BJ (cell line): ENCODE measurements at places on chromosomes 4 and X.

DNA sequence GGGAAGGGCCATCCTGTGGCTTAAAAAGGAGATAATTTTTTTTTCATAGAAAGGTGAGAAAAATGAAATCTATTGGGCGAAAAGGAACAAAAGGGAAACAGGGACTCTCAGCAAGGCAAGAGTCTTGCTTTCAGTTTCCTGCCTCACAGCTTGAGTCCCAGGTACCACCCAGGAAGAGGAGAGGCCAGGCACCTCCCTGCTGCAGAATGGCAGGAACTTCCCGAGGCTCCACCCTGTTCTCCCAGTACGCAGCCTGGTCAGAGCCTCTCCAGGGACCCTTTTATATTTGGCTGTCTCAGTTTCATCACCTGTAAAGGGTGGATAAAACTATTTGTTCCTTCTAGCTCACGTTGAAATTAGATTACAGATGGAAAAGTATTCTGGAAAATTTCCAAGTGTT lies 33.8 kb downstream of the UCHL1 start:
- no peak for DNase-seq

- DNase-seq = no peak
Measured at GRCh38 chrX:137748827-137749226, 182.9 kb downstream of the ZIC3 start.

DNA sequence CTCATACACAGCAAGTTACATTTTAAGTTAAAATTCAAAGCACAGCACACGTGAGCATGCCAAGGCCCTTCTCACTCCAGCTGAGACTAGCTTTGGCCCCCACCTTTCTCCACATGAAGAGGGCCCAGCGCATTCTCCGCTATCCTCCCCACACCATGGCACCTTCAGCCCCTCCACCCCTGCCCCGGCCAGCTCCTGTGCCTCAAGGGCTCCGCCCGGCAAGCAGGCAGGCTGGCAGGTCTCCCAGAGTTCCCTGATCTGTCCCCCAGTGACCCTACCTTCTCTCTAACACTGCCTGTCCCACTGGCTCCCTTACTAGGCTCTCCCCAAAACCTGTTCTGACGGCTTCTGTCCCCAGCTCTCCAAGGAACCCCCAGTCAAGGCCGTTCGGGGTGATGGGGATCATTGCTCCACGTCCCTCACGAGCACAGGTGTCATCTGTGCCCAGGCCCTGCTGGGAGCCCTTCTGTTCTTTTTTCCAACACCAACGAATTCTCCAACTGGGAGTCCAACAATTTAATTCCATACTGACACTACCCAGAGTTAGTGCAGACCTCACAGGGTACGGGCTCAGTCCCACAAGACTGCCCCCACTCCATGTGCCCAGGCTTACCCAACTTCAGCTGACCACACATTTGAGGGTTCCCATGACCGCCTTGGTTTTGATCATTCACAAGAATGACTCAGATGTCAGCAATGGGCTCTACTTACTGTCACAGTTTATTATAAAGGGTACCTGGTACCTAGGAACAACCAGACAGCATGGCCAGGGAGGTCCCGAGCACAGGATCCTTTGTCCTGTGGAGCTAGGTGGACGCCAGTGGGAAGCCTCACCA lies 4.2 kb downstream of the LETM1 start:
- DNase-seq = no peak

DNA sequence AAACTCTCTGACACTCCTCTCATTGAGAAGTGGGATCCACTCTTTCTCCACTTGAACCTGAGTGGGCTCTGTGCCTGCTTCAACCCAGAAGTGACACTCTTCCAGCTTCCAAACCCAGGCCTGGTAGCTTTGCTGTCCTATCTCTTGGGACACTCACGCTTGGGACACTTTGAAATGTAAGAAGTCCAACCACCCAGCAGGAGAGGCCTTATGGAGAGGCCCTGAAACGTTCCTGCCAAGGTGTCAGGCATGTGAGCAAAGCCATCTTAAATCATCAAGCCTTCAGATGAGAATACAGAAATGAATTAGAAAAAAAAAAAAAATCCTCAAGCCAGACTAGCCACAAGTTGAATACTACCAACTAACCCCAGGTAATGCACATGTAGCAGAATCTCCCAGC lies 30.2 kb downstream of the RBM47 start:
- DNase-seq = no peak

DNA sequence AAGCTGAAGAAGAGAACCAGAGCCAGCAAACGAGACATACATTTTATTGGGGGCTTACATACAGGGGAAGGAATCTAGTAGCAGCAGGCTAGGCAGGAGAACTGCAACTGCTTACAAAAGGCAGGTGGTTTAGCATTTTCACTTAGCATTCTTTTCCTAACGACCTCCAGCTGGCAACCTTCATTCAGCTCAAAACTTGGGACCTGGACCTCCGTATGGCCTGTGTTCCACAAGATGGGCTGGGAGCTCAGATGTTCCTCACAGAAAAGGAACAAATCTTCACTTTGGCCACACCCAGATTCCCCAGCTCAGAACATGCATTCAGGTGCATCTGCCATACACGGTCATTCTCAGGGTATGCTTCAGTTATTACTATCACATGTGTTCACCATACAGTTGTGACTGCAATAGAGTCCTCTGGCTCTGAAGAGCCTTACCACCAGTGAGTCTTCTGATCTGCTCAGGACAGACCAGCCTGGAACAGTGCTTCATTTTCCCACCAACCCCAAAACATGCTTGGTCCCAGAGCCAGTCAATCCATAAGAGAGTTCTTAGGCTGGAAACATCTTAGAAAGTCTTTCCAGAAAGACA lies 29.6 kb upstream of the AP1AR start:
- no peak for DNase-seq

DNA sequence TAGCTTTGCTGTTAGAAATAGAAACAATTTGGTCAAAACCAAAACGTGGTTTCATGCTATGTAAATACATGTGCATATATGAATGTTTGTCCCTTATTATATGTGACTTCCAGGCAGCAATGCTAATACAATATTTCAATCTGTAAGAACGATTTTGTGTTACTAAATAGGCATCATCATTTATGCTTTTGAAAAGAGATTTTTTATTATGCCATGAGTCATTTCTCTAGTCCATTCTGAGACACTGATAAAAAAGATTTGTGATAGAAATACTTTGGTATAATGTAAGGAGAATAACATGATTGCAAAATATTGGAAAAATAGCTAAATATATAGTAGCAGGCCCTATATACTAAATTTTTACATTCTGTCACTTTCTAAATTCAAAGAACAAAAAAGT lies 28.9 kb downstream of the SYNPO2 start:
- DNase-seq = no peak

- no peak for DNase-seq
Measured at GRCh38 chr4:150089732-150090131, 11.5 kb downstream of the DCLK2 start.

GRCh38 chrX:38968344-38969216 lies 167.3 kb downstream of the MID1IP1 start:
- DNase-seq = peak; percentile 11

- no peak for DNase-seq
Measured at GRCh38 chrX:131067846-131068745, 9.9 kb downstream of the ARHGAP36 start.

DNA sequence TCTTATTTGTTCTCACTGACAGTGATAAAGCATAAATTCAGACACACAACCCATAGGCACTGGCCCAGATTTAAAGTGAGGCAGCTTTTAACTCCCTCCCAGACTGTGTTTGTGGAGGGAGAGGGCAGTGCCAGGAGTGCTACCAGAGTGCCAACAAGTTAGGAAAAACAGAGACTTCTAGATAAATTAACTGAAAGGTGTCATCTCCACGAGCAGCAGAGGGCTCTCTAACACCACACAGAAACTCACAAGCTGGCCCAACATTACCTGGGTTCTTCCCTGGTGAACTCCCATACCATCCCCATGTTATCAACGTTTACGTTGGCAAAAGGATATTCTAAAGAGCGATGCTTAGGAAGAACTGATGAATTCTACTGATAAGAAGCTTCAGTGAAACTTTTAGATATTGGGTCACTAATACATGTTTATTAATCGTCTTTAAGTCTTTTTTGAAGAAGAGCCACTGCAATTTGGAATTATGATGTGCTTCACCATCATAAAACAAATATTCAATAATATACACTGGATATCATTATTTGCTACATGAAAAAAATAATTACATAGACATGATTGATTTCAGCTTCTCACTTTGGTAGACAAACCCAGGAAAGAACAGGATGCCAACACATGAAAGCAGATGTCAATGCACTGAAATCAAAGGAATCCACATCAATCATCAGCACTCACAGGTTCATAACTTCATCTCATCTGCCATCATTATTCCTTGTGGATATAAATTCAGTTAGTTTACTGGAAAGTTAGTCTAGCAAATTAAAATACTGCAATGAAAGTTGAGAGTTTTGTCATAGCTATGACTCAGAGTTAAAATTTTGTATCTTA lies 121.2 kb upstream of the NAP1L5 start:
- no peak for DNase-seq

DNA sequence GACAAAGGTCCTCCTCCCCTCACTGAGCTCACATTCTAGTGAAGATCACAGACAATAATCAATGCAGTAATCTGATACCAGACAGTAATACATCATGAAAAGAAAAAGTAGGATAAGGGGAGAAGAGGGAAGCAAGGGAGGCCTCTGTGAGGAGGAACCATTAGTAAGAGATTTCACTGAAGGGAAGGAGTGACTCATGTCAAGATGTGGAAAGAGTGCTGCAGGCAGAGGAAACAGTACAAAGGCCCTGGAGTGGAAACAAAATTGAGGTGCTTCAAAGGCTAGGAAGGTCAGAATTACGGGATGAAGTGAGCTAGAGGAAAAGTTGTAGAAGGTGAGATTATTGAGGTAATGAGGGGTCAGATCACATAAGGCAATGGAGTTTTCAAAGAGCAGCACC lies 38.1 kb downstream of the LAMTOR3 start:
- no peak for DNase-seq

DNA sequence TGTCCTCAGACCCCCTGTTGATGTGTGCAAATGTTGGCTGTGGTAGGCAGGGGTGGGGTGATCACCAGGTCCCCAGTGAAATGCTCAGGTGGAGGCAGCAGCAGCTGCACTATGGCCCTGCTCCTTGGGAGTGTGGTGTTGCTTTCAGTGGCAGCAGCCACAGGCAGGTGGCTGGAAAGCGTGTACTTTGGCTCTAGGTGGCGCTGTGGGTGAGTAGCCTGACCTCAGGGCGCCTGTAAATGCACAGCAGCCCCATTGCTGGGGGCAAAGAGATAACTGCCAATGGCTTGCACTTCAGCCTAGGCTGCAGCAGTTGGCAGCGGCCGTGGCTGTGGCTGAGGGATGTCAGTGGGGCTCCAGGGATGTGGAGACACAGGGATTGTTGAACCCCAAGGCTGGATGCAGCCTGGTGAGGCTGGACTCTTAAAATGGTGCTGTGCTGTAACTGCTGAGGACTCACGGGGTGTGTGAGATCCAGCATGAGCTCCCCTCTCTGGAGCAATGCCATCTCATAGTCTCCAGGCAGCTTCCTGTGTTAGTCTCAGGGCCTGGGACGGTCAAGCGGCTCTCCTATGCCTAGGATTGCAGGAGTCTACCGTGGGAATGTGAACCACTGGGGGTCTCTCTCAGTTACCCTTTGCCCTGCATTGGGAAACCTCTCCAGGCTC lies 421.7 kb upstream of the HTR2C start:
- no peak for DNase-seq

GRCh38 chr4:15376594-15376993 lies 51.2 kb upstream of the C1QTNF7 start:
- DNase-seq = no peak

- no peak for DNase-seq
Measured at GRCh38 chr4:188178806-188179205, 39.6 kb downstream of the TRIML1 start.

- no peak for DNase-seq
Measured at GRCh38 chrX:140163371-140164159, 198.2 kb upstream of the CXorf66 start.
